ENCODE measurements at places on chromosomes 12 and 14.

DNA sequence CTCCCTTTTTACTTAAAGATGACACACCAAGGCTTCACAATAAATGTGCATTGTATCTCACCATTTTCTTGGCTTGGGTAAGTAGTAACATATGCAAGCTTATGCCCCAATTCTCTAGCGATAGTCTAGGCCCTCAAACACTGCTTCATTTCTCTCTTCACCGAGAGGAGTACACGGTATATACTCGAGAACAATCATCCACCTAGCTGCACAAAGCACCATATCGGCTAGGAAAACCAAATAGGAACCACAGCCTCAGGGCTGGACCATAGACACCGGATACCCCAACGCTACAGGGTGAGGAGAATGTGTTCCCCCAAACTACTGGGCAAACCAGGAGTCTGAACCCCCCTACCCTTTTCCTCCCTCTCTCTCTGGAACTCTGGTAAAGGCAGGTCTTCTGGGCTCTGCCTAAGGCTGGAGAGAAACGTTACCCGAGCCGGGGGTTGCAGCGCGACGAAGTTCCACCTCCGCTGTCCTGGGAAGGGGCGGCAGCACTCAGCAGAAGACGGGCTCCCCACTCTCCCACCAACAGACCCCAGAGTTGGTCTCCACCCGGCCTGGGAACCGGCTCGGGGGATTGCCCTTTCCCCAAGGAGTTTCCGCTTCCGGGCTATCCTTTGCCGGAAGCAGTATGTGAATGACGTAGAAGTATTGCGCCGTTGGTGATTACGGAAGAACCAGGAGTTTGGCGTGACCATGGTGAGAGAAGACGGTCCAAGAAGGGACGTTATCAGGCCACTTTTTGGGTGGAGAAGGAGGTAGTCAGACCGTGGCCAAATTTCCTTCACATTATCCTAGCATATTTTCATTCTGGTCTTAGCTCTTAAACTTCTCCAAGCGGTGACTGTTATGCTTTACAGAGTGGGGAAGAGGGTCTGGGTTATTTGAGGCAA lies at the start of the genes AREL1 and FCF1:
Gene AREL1, minus strand, starts transcription at position 582 of the 896 bp plus-strand sequence. CDS start 27,465 bp downstream, outside the sequence.
Gene FCF1, plus strand, starts transcription at position 646 of the 896 bp plus-strand sequence. Its CDS starts 54 bp downstream, at position 700.
- peak; percentile 92 for DNase-seq

DNA sequence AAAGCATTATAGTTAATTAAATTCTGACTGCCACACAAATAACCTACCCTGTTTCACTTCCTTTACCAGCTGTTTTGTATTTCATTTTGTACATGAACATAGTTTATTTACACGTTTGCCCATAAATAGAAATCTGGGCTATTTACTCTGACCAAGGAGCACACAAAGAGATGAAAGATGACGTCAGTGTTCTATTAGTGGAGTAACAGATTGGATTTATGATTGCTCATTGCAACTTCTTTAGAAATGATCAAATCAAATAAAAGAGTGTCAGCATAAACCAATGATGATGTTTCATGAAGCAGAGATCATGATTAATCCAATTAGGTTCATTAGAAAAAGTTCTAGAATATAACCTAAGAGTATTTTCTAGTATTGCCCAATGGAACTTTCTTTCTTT lies 12.0 kb upstream of the RTL1 start:
- no peak for DNase-seq

DNA sequence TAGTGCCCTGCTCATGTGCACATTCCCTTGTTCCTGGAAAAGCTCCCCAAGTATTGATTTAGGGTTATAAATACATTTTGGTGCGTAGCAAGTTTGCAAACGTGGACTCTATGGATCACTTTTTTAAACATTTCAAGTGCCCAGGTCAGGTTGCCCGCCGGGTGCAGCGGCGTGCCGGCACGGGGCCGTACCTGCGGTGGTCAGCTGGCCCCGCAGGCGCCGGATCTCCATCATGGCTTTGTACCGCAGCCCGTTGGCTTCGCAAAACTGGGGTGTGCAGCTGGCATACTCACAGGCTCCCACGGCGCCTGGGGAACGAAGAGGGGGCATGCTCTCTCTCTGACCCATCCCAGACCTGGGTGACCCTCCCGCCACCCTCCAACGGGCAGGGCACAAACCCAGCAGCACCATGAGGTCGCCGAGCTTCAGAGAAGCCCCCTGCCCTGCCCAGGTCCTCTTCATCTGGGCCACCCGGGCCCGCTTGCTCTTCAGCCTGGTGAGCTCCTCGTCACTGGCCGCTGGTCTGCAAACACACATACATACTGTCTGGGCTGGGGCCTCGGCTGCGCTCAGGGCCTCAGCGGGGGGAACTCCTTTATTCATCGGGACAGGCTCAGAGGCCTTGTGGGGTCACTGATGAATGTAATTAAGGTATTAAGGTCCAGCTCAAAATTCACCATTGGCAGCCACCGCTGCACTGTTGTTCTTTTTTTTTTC lies 35.1 kb downstream of the DHX37 start:
- DNase-seq: no peak

DNA sequence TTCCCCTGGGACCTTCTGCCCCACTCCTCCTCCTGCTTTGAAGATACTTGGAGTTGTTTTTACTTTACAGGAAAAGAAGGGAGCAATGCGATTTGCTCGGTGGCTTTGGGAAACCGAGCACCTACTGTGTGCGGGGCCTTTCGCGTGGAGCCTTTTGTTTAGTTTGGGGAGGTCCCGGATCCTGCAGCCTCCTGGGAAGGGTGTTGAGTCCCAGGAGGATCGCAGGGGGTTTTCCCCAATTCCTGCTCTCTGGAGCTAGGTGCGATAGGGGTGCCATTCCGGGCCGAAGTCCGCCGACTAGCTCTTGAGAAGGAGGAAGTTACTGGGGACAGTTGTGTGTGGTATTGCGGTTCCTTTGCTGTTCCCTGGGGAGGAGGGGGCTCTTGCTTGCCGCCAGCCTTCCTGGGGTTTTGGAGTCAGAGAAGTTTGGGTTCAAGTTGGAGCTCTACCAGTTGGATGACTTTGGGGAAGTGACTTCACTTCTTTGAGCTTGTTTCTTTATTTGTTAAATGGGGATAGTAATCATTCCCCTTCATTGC lies 1.1 kb downstream of the BRI3BP start:
- peak; percentile 50 for DNase-seq

- DNase-seq: peak; percentile 49
Measured at GRCh38 chr14:103521951-103522563, 573 bp downstream of the CKB start.

DNA sequence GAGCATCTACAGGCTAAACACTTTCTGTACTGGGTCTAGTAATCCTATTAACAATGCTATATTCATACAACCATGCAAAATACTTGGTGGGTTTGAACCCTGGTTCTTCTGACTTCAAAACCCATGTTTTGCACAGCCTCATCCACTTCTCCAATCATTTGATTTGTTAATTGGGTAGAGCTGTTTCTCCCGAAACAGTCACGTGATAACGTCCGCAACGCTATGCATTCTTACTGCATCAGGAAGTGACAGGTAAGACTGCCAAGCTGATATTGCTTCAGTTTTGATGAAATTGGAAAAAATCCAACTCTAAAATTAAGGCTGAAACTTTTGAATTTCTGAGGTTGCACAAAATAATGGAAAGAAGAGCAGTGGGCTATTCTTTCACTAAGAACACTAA lies 30.4 kb upstream of the RNU6-7 start:
- no peak for DNase-seq

DNA sequence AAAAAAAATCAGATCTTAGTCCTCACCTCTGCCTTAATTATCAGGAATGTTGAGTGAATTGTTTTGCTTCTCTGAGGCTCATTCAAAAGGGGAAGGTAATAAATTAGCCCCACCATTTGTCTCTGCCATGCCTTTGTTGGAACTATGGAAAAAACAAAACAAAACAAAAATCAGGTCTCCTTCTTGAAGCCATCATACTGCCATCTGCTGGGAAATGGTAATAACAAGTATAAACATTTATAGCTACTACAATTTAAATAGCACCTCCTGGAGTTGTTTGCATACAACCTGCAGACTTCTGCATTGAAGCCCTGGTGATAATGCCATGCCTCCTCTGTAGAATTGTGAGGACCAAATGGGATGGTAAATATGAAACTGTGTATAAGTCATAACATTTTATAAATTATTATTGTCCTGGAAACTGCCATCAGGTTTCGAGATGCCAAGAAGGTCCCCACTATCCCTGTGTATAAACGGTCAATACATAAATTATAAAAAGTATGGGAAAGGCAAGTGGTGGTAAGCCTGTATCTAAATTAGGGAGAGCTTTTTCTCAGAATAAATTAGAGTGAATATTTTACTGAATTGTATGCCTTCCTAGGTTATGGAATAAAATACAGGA lies 87.2 kb upstream of the FGD4 start:
- no peak for DNase-seq

- DNase-seq: no peak
Measured at GRCh38 chr12:47302111-47302671, 222.4 kb upstream of the AMIGO2 start.

- no peak for DNase-seq
Measured at GRCh38 chr12:46299851-46300250, 31.0 kb upstream of the SLC38A1 start.

DNA sequence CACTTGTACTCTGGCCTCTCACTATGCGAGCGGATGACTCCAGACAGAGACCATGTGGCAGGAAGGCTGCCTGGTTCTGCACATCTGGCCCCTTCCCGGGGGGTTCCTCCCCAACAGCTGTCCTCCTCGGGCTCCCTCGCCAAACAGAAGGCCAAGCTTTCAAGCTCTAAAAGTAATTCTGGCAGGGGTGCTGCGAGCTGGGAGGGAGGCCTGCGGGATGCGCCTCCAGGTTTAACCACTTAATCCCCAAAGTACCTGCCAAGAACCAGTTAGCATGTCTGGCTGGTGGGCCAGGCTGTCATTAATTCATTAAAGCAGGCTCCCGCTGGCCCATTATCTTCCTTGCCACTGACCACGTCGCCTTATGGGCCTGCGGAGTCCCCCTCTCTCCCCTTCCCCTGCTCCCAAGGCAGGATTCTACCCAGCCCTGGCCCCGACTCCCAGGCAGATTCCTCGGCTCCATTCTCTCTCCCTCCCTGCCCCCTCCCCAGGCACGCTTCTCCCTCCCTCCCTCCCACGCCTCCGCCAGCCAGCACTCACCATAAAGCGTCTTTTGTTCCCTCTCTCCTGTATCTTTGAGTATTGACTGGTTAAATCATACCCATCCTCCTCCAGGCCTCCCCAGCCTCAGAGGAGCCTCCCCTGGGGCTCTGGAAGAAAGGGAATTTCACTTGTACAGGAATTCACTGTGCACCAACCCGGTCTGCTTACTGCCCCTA lies 4.9 kb downstream of the HRK start:
- DNase-seq: peak; percentile 77

DNA sequence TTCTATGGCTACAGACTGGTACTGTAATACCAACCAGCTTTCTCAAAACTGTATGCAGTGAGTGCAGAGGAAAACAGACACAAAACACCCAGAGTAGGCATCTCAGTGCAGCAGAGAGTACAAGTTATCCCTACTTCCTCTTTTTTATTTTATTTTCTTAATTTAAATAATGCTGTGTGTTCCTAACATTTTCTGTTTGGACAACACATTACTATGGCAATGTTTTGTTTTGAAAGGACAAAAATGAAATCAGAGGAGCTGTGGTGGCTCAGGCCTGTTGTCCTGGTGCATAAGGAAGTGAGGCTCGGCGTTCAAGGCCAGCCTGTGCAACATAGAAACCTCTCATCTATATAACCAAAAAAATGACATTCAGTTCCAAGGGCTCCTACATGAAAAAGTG lies 33.7 kb upstream of the SELPLG start:
- no peak for DNase-seq

- no peak for DNase-seq
Measured at GRCh38 chr12:51744957-51745356, 103.6 kb downstream of the FIGNL2 start.

GRCh38 chr12:5438671-5439200 lies 6.8 kb downstream of the NTF3 start:
- no peak for DNase-seq

DNA sequence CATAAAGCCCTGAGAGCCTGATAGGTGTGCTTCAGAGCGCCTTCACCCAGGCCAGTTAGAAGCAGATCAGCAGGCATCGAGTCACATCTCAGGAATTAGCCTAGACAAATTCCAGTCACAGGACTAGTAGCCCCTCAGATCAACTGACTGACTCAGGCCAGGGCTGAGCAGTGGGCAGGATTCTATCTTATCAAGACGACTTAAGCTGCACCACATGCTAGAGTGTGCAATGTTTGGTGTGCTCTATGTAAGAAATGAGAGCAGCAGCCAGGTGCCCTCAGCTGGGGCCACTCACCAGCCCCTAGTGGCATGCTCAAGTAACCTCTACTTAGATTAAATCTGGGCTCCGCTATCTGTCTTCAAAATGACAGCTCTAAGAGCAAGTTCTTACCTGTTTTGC lies 19.7 kb upstream of the NGB start:
- DNase-seq: no peak

- DNase-seq: no peak
Measured at GRCh38 chr14:103428723-103429556, 43.7 kb downstream of the MARK3 start.

- DNase-seq: no peak
Measured at GRCh38 chr12:100566887-100567637, 6.4 kb upstream of the GAS2L3 start.

DNA sequence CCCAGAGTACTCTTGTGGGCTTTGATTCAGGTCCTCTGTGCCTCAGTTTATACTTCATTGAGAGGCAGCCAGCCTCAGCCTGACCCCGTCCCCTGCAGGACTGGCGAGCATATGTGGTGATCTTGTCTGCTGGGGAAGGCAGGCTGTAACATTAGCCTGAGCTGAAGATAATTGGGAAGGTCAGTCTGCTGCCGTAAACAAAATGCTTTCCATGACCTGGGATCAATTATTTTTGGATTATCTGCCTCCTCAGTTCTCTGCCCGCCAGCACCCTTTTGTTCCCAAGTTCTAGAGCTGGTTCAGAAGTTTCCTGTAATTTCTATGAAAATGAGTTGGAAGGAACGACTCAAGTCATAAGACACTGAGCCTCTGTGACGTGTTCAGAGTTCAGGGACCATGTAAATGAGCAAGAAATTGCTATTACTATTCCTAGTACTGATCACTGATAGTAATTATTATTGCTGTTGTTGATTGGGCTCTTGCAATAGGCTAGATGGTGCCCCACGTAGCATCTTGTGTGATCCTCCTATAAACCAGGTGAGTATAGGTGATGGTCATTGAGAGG lies 4.5 kb downstream of the ORAI1 start:
- DNase-seq: no peak
